Fibroblast of the conjunctiva (primary cell): ENCODE measurements at places on chromosomes 6 and 20.
A peak's percentile ranks its signal among the peaks of the same experiment; 100 is the strongest.

- DNase-seq = no peak
These were observed 7.9 kb downstream of the ZNF76 start for GRCh38 chr6:35267446-35267845.

GRCh38 chr20:36549628-36549941, 8.3 kb downstream of the MYL9 start:
- no peak for DNase-seq

DNA sequence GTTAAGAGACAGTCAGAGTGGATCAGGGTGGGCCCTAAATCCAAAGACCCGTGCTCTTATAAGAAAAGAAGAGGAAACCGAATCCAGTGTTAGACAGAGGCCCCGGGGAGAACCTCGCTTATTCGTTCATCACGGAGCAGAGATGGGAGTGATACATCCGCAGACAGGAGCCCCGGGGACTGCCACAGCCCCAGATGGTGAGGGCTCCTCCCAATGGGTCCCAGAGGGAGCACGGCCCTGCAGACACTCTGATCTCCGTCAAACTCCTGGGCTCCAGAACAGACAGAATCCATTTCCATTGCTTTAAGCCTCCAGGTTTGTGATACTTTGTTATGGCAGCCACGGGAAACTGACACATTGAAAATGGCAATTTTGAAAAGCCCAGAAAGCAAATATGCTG, 47.0 kb downstream of the CDH4 start:
- no peak for DNase-seq

- DNase-seq = no peak
These were observed 421.8 kb upstream of the JARID2 start for GRCh38 chr6:14824060-14824459.

DNA sequence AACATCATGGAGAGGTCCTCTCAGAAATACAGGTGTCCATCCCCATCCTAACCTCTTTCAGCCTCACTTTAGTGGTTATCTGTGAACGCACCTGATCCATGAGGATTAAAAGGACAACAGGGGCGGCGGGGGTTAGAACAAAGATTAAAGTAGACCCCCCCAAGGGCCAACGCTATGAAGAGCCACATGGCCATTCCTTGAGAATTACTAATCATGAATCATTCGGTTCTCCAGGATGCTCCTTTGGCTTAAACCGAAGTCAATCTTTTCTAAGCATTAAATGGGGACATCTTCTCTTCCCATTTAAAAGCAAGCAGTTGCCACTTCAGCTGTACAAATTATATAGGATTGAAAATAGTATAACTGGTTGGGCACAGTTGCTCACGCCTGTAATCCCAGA, 212.4 kb downstream of the GMPR start:
- DNase-seq = no peak

DNA sequence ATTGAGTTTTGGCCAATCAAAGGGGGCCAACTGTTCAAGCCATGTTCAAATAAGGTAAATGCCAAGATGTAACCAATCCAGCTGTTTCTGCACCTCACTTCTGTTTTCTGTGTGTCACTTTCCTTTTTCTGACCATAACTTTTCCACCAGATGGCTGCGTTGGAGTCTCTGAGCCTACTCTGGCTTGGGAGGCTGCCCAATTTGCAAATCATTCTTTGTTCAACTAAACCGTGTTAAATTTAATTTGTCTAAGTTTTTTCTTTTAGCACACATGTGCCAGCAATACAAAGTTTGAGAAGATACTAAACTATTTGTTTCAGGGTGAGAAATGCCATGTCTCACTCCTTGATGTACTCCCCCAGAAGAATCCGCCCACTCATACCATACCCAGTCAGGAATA, 52.1 kb downstream of the IYD start:
- no peak for DNase-seq

DNA sequence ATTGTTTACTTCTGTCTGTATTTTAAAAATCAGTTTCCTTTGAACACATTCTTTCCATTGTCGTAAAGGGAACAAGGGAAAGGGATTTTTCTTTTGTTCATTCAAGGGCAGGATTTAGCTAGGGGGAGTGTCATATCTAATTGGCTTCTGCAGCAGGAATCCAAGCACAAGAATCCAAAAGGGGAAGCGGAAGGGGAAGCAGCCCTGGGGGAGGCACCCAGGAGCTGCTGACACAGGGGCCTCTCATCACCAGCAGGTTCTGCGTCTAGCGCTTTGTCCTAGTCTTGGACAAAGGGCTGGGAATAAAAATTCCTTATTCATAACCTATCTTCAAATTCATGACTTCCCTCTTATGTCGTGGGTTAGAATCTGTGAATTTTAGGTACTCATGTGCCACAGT, 13.7 kb downstream of the RIPK1 start:
- no peak for DNase-seq

DNA sequence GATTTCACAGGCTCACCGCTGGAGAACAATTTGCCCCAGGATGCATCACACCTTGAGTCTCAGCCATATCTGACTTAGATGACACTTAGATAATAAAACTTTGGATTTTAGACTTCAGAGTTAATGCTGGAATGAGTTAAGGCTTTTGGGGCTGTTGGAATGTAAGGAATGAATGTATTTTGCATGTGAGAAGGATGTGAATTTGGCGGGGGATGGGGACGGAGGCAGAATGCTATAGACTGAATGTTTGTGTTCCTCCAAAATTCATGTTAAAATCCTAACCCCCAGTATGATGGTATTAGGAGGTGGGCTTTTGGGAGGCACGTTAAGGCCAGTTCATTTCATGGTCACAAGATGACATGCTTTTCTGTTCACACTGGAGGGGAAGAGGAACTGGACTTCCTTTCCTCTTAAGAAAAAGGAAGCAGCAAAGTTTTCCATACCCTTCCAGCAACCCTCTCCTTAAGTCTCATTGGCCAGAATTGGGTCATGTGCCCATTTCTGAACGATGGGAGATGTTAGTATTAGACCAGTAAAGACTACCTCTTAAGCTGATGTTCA, 5.8 kb upstream of the SRXN1 start:
- no peak for DNase-seq

- DNase-seq = no peak
These were observed 63.1 kb upstream of the PHACTR1 start for GRCh38 chr6:12653486-12653885.

GRCh38 chr6:141443668-141444289, 688.9 kb upstream of the GJE1 start:
- DNase-seq = no peak

- DNase-seq = no peak
These were observed at the start of gene SLC35B2 for GRCh38 chr6:44257025-44257752. Gene SLC35B2 (minus strand): TSS chr6:44257528. CDS start chr6:44257410, 118 bp downstream.

GRCh38 chr6:137867685-137868509, 838 bp downstream of the TNFAIP3 start:
- DNase-seq = no peak

- DNase-seq = no peak
These were observed 108.3 kb downstream of the KIF13A start for GRCh38 chr6:17879184-17879583.

- no peak for DNase-seq
These were observed 153.5 kb downstream of the RPS12 start for GRCh38 chr6:132967871-132968270.

GRCh38 chr6:30819297-30819917, 64.9 kb upstream of the DDR1 start:
- DNase-seq = no peak

GRCh38 chr6:40391086-40391485, 196.1 kb downstream of the LRFN2 start:
- DNase-seq = no peak

DNA sequence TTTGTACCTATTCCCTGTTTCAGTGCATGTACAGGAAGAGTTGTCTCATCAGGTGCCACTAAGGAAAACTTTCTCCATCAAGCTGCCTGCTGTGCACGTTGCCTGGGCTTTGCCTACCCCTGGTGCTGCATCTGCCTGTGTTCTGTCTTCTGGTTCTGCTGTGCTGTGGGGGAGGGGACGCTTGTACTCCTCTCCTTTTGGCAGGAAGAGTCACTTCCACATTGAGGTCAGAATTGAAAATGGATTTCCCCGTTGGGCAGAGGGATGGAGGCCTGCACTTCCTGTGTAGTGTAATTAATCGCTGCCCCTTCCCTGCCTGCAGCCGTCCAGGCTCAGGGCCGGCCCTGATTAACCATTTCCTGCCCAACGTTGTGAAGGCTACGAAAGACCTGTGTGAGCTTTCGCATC, 153.3 kb downstream of the SCML4 start:
- no peak for DNase-seq

- no peak for DNase-seq
These were observed 20.3 kb upstream of the LRRN4 start for GRCh38 chr20:6074145-6074561.

- DNase-seq = no peak
These were observed 44.6 kb upstream of the COL10A1 start for GRCh38 chr6:116170358-116171057.

- no peak for DNase-seq
These were observed at the start of gene MDFI for GRCh38 chr6:41638002-41638934. Gene MDFI (plus strand): TSS chr6:41638468. CDS start chr6:41638750, 282 bp downstream.

DNA sequence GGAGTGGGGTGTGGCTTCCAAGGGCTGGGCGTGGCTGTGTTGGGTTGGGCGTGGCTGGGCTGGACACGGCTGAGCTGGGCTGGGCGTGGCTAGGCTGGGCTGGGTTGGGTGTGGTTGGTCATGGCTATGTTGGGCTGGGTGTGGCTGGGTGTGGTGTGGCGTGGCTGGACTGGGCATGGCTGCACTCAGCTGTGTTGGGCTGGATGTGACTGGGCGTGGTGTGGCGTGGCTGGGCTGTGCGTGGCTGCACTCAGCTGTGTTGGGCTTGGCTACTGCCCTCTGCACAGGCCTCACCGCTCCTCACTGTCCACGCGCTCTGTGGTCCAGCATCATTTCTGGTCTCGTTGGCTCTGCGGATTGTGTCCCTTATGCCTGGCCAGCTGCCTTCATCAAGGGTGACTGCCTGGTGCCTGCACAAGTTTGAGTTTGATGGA, 43.5 kb upstream of the SLCO4A1 start:
- DNase-seq = no peak

DNA sequence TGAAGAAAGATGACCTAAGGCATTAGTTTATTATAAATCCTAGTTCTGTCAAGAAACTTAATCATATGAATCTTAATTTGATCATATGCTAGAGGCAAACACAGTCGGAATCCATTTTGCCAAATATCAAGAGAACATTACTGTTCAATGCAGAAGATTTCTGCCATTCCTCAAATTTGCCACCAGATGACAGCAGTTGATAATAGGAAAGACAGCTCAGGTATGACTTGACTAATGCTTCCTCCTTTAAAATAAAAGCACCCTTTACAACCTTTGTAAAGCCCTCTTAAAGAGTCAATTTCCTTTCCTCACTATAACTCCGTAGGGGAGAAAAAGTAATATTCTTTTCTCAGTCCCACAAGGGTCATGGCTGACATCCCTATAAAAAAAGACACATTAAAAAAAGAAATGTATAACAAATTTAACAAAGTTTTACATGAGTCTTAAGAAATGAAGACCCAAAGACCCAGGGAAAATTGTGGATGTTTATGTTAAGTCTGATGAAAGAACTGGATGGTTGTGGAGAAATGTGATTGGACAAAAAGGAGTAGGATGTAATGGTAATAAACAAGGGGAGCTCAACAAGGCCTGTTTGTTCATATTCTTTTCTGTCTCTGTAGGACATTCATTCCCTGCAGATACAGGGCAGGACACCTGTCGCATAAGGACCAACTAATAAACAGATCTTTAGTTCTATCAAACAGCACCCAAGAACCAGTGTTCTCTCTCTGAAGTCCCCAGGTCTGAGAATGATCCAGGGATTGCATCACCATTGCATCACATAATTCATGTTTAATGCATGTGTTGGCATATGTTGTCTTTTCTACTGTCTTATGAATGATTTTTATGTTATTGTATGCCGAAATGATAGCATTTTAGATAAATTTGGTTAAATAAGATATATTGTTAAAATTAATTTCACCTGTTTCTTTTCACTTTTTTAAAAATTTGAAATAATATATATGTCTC, 23.0 kb upstream of the IL17A start:
- DNase-seq = peak; percentile 41

- DNase-seq = no peak
These were observed 299.3 kb upstream of the ECI2 start for GRCh38 chr6:4434655-4435054.

DNA sequence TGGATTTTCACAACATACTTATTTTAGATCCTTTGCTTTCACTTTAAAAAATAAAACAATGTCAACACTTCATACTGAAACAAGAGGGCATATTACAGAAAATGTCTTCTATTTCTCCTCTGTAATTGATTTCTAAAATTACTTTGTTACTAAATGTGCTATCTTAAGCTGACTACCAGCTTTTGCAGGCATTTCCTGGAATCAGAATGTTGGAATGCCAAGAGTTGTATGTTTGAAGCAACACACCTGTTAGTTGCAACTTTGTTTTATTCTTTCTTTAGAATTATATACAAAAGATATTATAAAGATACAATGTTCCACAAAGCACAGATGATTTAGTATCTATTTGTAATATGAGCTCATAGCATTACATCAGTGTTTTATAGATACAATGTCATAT, 62.5 kb upstream of the TMEM170B start:
- no peak for DNase-seq
